Stimulated activated CD4-positive, alpha-beta T cell treated with anti-CD3 and anti-CD28 coated beads, Interleukin-2, amount 100 ng/mL, for 24 hours (primary cell): ENCODE measurements at places on chromosomes 12 and 14.

DNA sequence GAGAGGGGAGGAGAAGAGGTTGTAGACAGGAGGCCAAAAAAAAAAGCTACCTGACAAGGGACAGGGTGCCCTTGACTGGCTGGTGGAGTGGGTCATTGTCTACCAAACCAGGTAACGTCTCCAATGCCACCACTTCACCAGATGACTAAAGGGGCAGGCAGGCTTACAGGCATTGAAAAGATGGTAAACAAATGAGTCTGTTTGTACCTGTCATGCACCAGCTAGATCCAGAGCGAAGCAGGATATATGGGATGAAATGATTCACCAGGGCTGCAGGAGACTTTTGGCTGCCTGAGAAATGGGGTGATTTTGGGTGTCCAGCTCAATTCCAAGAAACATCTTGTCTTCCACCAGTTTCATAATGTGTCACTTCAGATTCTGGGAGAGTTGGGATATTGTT lies 4.0 kb downstream of the C12orf54 start:
- DNase-seq: no peak

- no peak for DNase-seq
Observed at GRCh38 chr12:25417071-25417470, 136.0 kb downstream of the LMNTD1 start.

- no peak for DNase-seq
Observed at GRCh38 chr12:24750263-24750662, 198.6 kb downstream of the BCAT1 start.

DNA sequence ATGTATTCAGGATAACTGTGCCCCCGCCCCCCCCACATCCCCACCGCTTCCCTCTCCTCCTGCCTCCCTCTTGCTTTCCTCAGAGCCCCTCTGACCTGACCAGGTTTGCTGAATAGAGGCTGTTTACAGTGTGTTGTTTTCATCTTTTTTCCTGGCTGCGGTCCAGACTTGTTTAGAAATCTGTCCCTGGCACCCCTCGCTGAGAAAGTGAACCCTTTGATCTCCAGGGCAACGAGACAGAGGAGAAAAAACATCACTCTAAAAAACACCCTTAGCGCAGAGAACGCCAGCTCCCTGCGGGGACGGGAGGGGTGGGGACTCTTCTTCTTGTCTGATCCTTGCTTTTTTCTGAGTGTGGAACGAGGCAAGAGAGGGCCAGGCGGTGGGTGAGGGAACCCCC lies 22.5 kb downstream of the SDS start:
- no peak for DNase-seq
